ENCODE measurements at places on chromosomes 3 and 15.

GRCh38 chr3:122962149-122962548, 65.4 kb downstream of the SEMA5B start:
- no peak for DNase-seq

- DNase-seq = no peak
These were observed 23.9 kb upstream of the AADACL2 start for GRCh38 chr3:151709847-151710246.

GRCh38 chr3:171778493-171778892, 31.8 kb downstream of the PLD1 start:
- no peak for DNase-seq

DNA sequence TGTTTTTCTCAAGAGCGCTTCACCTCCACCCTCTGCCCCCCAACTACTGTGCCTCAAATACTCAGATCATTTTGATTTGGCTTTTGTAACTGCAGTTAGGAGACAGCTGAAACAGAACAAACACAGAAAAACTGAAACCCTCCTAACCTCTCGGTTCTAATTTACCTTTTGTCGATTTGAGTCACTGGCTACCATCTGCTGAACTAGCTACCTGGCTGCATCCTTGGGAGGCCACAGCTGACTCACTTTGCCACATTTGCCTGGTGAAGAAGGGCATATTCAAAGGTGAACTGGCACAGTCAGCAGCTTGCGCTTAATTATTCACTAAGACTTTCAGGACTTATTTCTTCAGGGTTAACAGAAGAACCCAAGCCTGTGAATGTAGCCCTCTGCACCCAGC, 117.7 kb downstream of the FOXB1 start:
- no peak for DNase-seq

DNA sequence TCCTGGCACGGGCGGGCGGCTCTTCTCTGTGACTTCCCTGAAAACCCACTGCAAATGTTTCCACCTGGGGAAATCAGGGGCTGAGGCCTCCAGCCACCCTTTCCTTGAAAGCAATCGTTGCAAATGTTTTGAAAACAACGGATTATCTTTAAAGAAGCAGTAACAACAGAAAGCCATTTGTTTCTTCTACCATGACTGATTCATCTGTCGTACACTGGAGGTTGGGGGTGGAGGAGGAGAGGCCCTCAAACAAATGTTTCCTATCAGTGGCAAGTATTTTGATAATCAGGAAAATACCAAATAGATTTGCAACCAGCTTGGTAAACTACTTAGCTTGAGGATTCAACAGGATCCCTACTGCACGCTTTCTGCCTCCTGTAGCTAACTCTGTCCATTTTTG, 114.9 kb downstream of the PDZRN3 start:
- no peak for DNase-seq

- no peak for DNase-seq
These were observed 856.2 kb downstream of the TUSC7 start for GRCh38 chr3:117565777-117566176.

- no peak for DNase-seq
These were observed 24.7 kb downstream of the PCOLCE2 start for GRCh38 chr3:142863930-142864920.

GRCh38 chr15:75232826-75233503, 25.2 kb upstream of the GOLGA6C start:
- DNase-seq = no peak

- DNase-seq = no peak
These were observed 141.6 kb upstream of the SPRED1 start for GRCh38 chr15:38111070-38111469.

Data from CD8-positive, alpha-beta memory T cell (primary cell).